Activated CD8-positive, alpha-beta memory T cell treated with anti-CD3 and anti-CD28 coated beads, Interleukin-2, amount 10 ng/mL, durations not matched to agents 7 days and 5 days (primary cell): ENCODE measurements at places on chromosomes 4 and X. TPM values are rescaled to one million over a fixed set of nuclear protein-coding genes. Genes with fewer than 3 reads are reported as not detected.

Gene PRKX
- 83.6 TPM for total RNA-seq

Gene REELD1
- total RNA-seq = not detected

DNA sequence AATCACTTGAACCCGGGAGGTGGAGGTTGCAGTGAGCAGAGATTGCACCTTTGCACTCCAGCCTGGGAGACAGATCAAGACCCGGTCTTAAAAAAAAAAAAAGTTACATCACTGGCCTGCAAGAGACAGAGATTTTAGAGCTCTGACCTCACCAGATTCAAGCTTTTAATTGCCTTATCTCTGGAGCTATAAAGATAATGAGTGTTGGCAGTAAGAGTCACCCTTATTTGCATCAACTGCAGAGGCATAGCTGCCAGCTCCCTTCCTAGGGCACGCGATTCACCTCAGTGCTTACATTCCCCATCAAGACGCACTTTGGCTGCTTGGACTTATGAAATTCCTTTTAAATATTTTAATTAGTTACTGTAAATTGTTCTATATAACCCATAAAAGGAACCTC is 12.5 kb upstream of the SPATA4 start:
- no peak overlapping the region for H3K27ac ChIP-seq
- H3K36me3 ChIP-seq = no peaks in the 10 kb centered on the region
- H3K4me1 ChIP-seq = no peaks in the 10 kb centered on the region
- H3K27me3 ChIP-seq = peaks cover 57% of the 10 kb centered on the region
- H3K4me3 ChIP-seq = no peak overlapping the region
- no peak for DNase-seq

DNA sequence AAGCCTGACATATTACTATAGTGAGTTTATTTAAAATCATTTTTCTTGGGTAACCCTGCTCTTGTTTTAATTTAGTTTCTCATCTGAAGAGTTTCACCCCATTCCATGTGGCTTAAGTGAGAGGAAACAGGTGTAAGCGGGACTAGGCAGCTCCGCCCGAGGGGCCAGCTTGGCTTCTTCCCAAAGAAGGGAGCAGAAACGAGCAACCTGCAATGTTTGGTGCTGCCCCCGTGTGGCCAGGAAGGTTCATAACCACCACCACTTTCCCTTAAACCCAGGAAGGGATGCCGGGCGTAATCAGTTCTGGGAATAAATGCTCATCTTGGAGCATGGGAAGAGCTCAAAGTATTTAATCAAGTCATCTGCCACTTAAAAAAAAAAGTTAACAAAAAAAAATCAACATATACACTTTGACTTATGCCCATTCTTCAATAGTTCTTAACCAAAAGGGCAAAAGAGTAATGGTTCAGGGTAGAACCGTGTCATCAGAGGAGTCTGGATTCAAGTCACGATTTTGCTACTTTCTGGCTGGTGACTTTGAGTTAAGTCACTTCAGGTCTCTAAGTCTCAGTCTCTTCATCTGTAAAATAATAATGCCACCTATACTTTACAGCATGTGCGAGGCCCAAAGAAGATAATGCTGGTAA is 147.9 kb downstream of the NSUN7 start:
- H3K27ac ChIP-seq = no peak overlapping the region
- H3K4me3 ChIP-seq = peak overlapping the region; percentile 24

DNA sequence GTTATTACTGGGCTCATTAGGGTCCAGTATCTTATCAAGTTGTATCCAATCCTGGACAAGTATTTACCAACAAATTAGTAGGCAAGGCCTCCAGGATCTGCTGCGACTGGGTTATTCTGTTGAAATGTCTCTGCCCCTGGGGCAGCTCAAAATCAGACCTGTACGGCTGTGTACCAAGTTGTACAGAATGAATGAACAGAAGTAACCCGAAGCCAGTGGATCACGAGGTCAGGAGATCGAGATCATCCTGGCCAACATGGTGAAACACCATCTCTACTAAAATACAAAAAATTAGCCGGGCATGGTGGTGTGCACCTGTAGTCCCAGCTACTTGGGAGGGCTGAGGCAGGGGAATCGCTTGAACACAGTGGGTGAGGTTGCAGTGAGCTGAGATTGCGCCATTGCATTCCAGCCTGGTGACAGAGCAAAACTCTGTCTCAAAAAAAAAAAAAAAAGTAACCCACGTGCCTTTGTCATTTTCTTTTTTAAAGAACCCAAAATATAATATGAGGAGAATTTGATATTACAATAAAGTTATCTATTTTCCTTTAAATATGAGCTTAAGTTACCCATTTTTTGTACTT is 127.3 kb downstream of the CBR4 start:
- no peak overlapping the region for H3K4me3 ChIP-seq
- peaks cover 7% of the 10 kb centered on the region for H3K4me1 ChIP-seq
- no peak for DNase-seq

DNA sequence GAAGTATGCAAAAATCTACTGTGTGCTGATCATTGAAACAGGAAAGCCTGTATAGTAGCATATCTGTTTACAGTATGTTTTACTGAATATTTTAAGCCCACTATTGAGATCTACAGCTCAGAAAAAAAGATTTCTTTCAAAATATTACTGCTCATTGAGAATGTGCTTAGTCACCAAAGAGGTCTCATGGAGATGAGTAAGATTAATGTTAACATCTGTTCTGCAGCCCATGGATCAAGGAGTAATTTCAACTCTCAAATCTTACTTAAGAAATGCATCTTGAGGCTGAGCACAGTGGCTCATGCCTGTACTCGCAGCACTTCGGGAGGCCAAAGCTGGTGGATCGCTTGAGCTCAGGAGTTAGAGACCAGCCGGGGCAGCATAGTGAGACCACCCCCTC is 3.3 kb downstream of the RNF4 start:
- H3K27me3 ChIP-seq = no peaks in the 10 kb centered on the region
- no peak overlapping the region for H3K27ac ChIP-seq
- peaks cover 57% of the 10 kb centered on the region for H3K36me3 ChIP-seq
- no peak for DNase-seq
- H3K4me3 ChIP-seq = no peak overlapping the region
- peaks cover 52% of the 10 kb centered on the region for H3K4me1 ChIP-seq

Gene ENPEP
- 0.93 TPM for total RNA-seq

DNA sequence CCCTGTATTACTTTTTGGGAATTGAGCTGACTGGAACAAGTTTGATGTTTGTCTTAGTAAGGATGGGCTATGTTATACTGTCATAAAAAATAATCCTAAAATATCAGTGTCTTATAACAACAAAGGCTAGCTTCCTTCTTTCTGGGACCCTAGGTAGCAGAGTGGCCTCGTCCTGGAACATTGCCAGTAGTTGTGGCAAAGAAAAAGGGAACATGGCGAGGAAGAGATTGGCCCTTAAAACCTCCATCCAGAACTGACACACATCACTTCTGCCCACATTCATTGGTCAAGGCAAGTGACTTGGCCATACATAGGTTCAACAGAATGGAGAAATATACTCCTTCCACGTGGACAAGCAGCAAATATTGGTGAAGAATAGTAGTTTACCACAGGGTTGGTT is 287.9 kb downstream of the PPP1R2C start:
- DNase-seq = no peak
- H3K27ac ChIP-seq = no peak overlapping the region
- no peak overlapping the region for H3K4me3 ChIP-seq
- H3K36me3 ChIP-seq = no peaks in the 10 kb centered on the region
- no peaks in the 10 kb centered on the region for H3K4me1 ChIP-seq

Gene PDGFC
- total RNA-seq = not detected

GRCh38 chr4:182716192-182716591 is 201.0 kb downstream of the DCTD start:
- no peak overlapping the region for H3K27ac ChIP-seq
- no peak overlapping the region for H3K4me3 ChIP-seq
- H3K27me3 ChIP-seq = no peaks in the 10 kb centered on the region
- no peak for DNase-seq

DNA sequence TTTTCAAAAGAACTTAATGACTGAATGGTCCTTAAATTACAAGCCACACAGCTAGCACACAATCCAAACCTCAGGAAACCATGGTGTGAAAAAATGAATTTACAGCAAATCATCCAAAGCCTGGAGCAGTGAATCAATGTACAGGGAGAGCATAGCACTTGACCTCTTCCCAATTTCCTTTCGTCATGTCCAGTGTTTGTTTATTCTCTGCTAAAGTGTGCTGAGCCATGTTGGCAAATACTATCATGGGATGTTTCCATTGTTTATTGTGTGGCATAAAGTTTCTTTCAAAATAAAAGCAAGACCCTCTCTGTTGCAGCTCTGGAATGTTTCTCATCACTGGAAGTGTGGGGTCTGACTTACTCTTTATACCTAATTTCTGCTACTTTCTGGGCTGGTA is 25.4 kb upstream of the FAM47B start:
- H3K36me3 ChIP-seq = no peaks in the 10 kb centered on the region
- H3K4me1 ChIP-seq = no peaks in the 10 kb centered on the region
- H3K27ac ChIP-seq = no peak overlapping the region
- DNase-seq = no peak
- no peak overlapping the region for H3K4me3 ChIP-seq
- H3K27me3 ChIP-seq = no peaks in the 10 kb centered on the region

GRCh38 chrX:14347523-14347922 is 181.8 kb upstream of the GLRA2 start:
- H3K27me3 ChIP-seq = no peaks in the 10 kb centered on the region
- no peaks in the 10 kb centered on the region for H3K4me1 ChIP-seq
- DNase-seq = no peak
- H3K36me3 ChIP-seq = no peaks in the 10 kb centered on the region
- H3K4me3 ChIP-seq = no peak overlapping the region

GRCh38 chrX:72048510-72049455 is 82.9 kb downstream of the RTL5 start:
- no peak overlapping the region for H3K4me3 ChIP-seq
- no peak overlapping the region for H3K27ac ChIP-seq
- peaks cover 24% of the 10 kb centered on the region for H3K27me3 ChIP-seq
- peak; percentile 43 for DNase-seq

Gene CNGA1
- total RNA-seq = not detected
